Breast epithelium (tissue), 4 donors: ENCODE measurements at places on chromosomes 7 and 10.

DNA sequence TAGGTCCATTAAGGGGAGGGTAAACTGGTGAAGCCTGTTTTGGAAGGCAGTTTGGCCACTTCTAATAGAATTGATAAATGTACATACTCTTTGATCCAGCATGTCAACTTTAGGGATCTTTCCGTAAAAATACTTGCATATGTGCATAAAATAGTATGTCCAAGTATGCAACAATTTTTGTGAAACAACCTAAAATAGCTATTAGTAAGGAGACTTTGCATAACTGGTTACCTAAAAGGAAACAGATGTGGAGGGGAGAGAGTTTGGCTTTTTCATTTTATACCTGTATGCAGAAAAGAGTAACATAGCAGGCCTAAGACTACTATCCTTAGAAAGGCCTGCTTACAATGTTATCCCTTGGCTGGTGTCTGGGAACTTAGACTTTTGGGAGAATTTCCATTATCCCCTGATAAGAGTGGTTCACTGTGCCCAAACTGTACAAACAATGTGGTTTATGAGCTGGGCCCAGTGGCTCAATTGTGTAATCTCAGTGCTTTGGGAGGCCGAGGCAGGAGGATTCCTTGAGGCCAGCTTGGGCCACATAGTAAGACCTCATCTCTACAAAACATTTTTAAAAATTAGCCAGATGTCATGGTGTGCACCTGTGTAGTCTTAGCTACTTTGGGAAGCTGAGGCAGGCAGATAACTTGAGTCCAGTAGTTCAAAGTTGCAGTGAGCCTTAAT lies 21.3 kb downstream of the PTPN12 start:
- DNase-seq: no peak

DNA sequence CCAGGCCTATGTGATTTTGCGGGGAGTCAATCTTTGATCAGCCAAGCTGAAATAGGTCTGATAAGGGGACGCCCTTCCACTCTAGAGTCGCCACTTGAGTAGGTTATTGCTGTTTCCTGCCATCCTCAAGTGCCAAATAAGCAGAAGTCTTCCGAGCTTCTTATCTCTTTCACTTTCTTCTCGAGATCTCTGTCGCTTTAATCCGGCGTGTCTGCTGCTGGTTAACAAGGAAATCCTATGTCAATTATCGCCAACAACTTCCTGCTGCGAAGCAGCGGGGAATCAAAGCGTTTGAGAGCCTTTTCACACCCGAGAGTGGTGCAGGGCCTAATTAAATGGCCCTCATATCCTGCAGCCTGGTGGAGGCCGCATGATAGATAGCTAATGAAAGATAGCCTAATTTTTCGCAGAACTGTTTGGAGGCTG lies 215.9 kb downstream of the RAB11FIP2 start:
- DNase-seq: no peak

- no peak for DNase-seq
Measured at GRCh38 chr7:139739863-139740597, 37.8 kb downstream of the HIPK2 start.

DNA sequence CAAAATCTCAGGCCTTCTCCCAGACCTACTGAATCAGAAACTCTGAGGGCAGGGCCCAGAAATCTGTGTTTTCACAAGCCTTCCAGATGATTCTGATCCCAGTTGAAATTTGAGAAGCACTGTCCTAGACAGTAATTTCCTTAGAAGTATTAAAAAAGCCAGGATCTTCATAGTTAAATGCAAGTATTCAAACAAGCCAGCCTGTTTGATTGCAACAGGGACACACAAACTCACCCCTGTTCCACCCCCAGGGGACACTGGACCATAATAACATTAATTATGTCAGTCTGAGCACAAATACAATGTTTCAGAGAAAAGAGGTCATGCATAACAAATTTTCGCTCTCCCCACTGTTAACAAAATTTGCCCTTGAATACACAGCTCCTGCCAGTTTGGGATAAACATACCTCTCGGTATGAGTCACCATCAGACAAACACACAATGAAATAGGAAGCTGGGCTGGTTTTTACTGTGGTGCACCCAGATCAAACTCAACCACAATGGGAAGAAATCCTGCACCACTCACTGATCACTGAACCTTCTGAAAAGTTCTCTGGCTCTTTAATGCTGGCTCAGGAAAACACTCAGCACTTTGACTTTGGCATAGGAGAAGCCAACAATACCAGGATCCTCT lies 34.3 kb downstream of the ABLIM1 start:
- no peak for DNase-seq

DNA sequence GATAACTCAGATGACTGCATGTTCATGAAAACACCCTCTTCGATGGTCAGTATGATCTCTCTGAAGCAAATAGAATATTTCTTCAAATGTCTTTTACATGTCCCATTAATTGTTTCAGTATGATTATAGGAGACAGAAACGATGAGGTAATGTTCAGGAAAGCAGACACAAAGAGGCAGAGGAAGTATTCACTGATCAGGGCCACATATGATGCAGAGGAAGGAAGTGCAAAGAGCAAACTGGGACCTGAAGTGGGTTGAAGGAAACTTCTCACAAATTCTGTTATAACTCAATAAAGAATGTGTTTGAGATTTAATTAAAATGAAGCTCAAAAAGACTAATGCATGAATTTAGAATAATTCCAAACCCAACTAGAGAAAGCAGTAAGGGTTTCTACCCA lies 70.5 kb downstream of the TES start:
- no peak for DNase-seq
